ENCODE measurements at places on chromosomes 2 and 18.

GRCh38 chr2:207960911-207961310 lies 64.4 kb downstream of the PLEKHM3 start:
- DNase-seq = no peak

DNA sequence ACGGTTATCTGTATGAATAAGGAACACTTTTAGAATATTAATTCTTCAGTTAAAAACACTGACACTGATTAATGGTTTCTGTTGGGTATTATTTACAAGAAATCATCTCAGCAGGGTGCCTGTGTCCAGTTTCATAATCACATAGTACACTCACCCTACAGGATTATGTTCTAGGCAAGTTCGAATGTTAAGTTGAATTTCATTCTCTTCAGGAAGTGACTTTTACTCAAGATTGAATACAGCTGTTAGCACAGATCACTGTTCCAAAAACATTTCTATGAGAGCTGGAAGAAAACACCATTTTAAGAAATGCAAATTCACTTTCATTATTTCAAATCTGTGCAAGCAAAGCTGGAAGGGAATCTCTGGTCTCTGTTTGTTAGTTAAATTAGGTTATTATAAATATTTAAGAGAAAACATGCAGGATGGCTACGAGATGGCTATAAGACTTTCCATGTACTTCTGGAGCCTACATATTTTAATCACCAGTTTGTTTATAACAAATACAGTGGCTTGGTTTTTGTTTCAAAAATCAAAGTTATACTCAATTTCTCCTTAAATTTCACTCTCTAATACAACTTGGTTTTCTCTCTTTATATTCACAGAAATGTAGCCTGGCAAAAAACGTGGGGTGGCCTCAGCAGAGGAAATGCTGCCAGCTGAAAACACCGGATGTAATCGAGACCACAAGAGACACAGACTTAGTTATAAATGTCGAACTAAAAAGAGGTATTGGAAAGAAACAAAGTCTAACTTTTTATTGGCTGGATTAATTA lies 65.8 kb downstream of the RBMS1 start:
- peak; percentile 36 for DNase-seq

GRCh38 chr18:77001979-77002378 lies 130.6 kb downstream of the MBP start:
- DNase-seq = no peak

DNA sequence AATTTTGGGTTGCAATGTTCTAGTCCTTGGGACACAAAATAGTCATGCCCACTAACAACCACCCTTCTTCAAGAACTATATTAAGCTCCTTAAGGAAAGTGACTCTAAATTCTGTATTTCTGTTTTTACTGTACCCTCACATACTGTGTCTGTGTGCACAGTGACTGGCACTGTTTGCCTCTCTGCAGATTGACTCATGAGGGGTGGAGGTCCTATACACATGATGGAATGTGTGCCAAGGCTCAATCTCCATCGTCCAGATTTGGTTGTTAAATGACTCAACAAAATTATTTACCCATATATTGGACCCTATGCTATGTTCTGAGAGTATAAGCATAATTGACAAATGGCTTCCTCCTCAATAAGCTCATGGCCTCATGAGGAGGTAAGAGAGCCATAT lies 126.6 kb upstream of the CWC22 start:
- no peak for DNase-seq

DNA sequence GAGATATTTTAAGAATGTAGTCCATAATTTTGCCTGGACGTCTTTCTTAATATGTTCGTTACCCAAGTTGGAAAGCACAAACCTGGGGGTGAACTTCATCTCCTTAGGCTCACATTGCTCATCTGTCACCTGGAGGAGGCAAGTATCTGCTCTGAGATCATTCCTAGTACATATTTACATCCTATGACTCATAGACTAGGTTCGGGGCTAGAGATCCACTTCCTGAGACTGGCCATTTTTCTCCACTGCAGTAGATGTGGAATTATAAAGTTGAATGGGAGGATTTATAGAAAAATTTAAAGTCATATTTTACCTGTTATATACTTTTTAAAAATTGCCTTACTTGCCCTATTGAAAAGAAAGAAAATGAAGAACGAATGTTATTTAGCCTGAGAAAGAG lies 77.5 kb upstream of the PROKR1 start:
- no peak for DNase-seq

- no peak for DNase-seq
Measured at GRCh38 chr18:9710037-9710436, 1.9 kb downstream of the RAB31 start.

DNA sequence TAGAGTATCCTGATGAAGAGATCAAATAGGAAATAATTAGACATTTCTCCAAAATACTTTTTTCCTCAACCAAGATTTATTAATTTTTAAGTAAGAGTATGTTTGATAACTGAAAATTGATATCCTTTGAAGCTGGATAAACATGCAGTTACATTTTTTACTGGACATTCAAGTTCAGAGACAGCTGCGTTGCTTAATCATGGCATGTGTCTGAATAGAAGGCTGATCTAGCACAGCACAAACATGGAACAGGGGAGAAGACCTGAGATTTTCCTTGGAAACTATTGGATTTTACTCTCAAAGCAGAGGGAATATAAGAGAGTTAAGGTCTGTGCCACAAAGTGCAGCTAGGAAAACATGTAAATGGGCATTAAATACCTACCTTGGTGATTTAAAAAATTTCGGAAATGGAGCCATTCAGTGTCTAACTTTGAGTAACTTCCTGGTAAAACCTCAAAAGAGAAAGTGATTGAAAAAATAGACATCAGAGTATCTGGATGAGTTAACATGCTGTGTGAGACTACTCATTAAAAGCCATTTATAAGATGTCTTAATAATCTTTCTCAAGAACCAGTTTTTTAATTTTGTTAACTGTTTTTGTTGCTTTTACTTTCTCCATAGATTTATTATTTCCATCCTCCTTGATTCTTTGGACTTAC lies 31.8 kb downstream of the CRIM1 start:
- no peak for DNase-seq

DNA sequence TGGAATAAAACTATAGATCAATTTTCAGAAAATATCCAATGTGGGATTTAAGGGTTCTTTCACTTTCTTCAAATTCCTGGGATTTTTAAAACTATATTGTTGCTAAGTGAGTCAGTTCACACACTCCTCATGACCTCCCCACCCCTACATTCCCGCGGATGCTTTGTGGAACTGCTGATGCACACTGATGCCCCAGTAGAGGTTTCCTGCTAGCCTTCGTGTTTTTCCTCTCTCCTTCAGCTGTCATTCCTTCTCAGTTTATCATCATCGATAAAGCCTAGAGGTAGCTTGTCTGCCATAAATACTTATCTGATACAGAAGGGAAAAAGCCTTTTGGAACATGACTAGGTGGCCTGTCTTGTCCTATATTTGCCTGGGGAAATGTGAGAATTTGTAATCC lies 67.4 kb upstream of the GALNT5 start:
- no peak for DNase-seq

DNA sequence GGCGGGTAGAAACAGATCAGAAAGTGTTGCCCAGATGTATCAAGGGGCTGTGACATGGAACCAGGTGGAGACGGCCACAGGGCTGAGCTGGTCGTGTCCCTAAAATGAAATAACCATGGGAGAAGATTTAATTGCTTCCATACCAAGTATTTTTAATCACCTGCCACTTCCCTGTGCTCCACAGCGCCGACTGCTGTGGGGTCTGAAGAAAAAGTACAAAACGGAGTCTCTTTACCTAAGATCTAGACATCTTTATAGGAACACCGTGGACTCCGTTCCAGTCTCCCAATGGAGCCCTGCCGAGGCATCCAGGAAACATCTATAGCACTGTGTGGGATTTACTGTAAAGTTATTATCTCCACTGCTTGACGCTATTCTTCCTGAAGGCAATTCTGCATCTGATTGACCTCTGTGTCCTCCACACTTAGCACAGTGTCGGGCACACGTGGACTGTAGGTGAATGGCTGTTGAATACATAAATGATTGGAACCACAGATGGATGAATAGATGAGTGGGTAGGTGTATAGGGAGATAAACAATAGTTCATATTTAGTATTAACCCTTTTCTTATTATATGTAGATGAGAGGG lies 21.6 kb upstream of the GYPC start:
- DNase-seq = no peak

- DNase-seq = no peak
Measured at GRCh38 chr2:96926791-96927190, 56.9 kb upstream of the SEMA4C start.

GRCh38 chr2:48411046-48411445 lies 118.9 kb upstream of the STON1 start:
- DNase-seq = no peak

DNA sequence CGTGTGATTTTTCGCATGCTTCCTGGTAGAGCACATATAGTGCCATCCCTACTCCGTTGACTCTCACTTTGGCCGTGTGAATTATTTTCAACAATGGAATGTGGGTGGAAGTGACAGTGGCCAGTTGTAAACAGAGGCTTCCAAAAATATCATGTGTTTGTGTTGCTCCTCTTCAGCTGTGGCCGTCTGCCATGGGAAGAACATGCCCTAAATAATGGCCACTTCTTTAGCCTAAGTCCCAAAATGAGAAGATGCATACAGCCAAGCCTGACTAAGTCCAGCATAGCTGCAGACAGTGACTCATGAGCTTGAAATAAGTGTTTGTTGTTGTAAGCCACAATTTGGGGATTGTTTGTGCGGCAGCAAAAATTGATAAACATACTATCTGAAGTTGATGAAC lies 8.9 kb upstream of the GALNT1 start:
- no peak for DNase-seq

DNA sequence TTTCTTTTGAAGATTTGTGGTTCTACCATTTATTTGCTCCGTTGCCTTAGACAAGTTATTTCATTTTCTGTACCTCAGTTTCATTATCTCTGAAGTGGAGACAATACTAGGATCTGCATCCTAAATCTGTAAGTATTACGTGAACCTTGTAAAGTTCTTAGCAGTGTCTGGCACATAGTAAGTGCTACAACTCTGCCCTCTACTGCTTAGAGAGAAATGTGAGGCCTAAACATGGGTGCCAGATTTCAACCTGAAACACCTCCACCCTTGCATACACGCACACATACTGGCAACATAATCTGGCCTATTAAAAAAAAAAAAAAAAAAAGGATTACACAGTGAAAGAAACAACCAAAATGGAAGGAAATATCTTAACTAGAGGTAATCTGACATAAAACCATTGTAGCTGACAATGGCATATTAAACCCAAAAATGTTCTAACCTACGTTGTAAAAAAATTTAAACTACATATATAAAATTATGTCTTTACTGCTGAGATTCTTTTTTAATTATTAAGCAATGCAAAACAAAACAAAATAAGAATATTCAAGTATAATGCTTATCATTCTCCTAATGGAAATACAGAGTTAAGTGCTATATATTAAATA lies 132.6 kb downstream of the MAP2 start:
- DNase-seq = no peak

GRCh38 chr18:79118797-79119196 lies 49.6 kb downstream of the ATP9B start:
- DNase-seq = no peak

- DNase-seq = no peak
Measured at GRCh38 chr2:15425712-15426111, 135.4 kb downstream of the NBAS start.

- no peak for DNase-seq
Measured at GRCh38 chr2:6008726-6009125, 316.5 kb downstream of the SOX11 start.

- DNase-seq = no peak
Measured at GRCh38 chr2:159226608-159227385, 59.7 kb downstream of the WDSUB1 start.

GRCh38 chr2:41847744-41848441 lies 199.9 kb upstream of the PKDCC start:
- DNase-seq = no peak

GRCh38 chr18:73511771-73512503 lies 635.7 kb downstream of the FBXO15 start:
- no peak for DNase-seq

- no peak for DNase-seq
Measured at GRCh38 chr2:56483081-56483480, 299.3 kb downstream of the CCDC85A start.

GRCh38 chr2:201942531-201942930 lies 91.1 kb upstream of the FZD7 start:
- DNase-seq = no peak

DNA sequence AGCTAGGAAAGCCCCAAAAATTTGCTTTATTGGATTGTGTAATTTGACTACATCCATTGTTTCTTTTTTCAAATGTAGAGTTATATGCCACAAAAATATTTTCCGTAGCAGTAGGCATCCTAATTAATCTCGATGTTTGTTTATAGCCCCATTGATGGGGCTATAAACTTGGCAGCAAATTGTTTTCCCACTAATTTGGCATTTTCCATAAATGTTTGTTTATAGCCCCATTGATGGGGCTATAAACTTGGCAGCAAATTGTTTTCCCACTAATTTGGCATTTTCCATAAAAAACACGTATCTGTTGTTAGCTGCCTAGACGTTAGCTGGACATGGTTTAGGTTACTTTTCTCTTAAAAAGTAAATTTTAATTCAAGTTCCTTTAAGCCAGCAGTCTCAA lies 23.8 kb downstream of the MSH2 start:
- no peak for DNase-seq

DNA sequence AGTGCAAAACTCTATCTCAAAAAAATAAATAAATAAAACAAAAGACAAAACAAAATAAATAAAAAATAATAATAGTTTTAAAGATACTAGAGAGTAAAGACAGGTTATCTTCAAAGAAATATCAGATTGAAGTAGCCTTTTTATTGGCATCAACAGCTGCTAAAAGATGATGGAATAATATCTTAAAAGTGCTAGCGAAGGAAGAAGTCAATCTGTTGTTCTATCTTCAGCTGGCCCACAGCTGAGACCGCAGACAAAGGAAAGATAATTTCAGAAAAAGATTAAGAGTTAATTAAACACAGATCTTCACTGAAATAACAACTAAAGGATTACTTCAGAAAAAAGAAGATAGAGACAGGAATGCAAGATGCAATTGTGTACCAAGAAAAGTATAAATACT lies 130.2 kb upstream of the PKDCC start:
- no peak for DNase-seq

- no peak for DNase-seq
Measured at GRCh38 chr2:6079405-6079804, 387.2 kb downstream of the SOX11 start.

Measured in stimulated activated CD8-positive, alpha-beta memory T cell treated with anti-CD3 and anti-CD28 coated beads, Interleukin-2, amount 100 ng/mL, for 1 hour (primary cell).